ENCODE measurements at places on chromosomes 2 and 18. TPM values are rescaled to one million over a fixed set of nuclear protein-coding genes. Genes with fewer than 3 reads are reported as not detected.

GRCh38 chr2:12759248-12759647 lies 42.5 kb downstream of the TRIB2 start:
- DNase-seq = no peak

- DNase-seq = no peak
Observed at GRCh38 chr2:128797937-128798336, 479.3 kb upstream of the HS6ST1 start.

DNA sequence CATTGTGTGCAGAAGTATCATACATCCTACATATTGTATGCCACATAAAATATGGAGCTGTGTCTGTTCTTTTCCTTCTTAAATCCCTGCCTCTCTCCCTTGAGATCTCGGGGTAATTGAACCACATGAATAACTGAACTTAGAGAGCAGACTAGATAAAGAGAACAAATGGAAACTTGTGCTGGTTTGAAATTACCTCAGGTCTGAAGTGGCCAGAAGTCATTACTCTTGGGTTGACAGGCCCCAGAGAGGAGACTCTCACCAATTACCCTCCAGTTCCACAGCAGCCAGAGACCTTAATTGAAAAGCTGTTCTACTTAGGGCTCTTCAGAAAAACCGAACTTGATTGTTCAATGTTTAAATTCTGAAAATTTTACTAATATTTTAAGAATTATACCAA lies 5.0 kb upstream of the ADAM17 start:
- no peak for DNase-seq

- no peak for DNase-seq
Observed at GRCh38 chr2:215367662-215368492, 56.0 kb downstream of the ATIC start.

- no peak for DNase-seq
Observed at GRCh38 chr2:107094450-107094986, 208.6 kb upstream of the ST6GAL2 start.

DNA sequence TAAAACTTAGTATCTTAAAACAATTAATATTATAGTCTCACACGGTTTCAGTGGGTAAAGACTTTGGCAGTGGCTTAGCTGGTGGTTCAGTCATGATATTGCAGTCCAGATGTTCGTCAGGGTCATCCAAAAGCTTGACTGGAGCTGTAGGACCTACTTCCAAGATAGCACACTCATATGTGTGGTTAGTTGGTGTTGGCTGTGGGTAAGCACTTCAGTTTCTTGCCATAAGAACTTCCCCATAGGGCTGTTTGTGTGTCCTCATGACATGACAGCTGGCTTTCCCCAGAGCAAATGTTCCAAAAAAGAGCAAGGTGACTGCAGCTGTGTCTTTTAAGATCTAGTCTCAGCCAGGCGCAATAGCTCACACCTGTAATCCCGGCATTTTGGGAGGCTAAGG lies 48.5 kb upstream of the EPC2 start:
- no peak for DNase-seq

DNA sequence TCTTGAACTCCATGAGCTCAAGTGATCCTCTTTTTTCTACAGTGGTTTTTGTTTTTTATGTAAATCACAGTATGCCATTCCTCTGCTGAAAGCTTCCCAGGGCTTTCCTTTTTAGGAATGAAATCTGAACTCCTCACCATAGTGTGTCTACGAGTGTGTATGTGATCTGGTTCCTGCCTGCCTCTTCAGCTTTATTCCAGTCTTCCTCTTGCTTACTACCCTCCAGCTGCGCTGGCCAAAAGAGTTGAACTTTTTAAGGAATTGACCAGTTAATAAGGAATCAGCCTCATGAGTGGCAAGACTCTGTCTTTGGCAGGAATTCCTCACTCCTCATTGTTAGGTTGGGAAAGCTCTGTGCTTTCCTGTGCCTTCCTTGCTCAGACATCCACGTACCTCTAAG lies 4.0 kb downstream of the CCT7 start:
- no peak for DNase-seq

- no peak for DNase-seq
Observed at GRCh38 chr2:30287857-30288513, 56.7 kb downstream of the LBH start.

GRCh38 chr2:26461601-26462023 lies 16.3 kb downstream of the OTOF start:
- DNase-seq = no peak

- no peak for DNase-seq
Observed at GRCh38 chr2:63851691-63852311, 10.1 kb downstream of the UGP2 start.

DNA sequence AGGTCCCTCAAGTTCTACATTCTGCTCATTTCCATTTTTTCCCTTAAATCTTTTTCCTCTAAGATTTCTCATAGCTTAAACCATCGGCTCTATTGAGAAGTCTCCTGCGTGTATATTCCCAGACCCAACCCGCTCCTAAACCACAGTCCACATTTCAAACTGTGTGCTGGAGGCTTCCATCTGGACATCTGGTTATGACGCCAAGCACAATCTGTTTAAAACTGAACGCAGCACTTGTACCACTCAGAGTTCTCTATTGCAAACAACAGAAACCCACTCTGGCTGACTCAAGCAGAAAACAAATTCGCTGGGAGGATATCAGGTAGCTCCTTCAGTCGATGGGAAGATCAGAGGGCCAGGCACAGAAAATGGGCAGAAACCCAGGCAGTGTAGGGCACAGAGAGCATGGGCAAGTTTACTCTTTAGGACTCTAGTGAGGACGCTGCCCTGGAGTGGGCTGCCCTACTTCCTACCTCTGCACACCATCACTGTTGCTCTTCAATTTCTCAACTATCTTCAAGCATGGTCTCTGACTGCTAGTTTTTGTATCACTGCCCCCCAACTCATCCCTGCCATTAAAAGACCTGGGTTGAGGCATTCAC lies 5.6 kb upstream of the EML4 start:
- DNase-seq = no peak

DNA sequence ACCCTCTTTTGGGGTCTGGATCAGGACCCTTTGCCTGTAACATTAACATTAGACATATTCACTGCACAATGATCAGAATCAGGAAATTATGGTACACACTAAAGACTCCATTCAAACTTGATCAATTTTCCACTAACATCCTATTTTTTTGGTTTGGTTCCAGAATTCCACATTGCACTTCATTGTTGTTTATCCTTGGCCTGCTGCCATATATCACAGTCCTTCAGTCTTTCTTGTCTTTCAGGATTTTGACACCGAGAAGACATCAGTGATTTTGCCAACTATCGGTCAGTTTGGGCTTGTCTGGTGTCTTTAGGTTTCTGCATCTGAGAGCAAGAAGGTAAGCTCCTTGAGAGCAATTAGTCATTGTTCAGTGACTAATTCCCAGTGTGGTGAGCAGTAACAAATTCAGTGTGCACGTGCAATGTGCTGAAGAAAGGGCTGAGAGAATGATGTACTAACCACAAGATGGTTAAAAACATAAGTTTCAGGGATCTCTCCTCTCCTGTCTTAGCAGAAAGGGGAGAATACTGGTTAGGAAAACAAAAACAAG lies 23.5 kb downstream of the MARCHF4 start:
- no peak for DNase-seq

DNA sequence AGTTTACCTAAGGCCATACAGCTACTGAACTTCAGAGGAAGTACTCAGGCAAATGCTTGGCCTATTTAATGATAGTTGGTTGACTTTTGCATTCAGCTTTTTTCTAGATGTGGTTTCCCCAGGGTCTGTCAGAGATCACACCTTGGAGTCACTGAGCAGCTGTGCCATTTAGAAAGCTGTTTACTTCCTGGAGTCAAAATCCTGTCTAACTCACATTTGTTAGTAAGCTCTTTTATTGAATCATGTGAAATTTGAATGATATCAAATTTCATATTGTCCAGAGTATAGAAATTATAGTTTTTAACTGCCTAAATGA lies 7.6 kb upstream of the TRIB2 start:
- DNase-seq = no peak

DNA sequence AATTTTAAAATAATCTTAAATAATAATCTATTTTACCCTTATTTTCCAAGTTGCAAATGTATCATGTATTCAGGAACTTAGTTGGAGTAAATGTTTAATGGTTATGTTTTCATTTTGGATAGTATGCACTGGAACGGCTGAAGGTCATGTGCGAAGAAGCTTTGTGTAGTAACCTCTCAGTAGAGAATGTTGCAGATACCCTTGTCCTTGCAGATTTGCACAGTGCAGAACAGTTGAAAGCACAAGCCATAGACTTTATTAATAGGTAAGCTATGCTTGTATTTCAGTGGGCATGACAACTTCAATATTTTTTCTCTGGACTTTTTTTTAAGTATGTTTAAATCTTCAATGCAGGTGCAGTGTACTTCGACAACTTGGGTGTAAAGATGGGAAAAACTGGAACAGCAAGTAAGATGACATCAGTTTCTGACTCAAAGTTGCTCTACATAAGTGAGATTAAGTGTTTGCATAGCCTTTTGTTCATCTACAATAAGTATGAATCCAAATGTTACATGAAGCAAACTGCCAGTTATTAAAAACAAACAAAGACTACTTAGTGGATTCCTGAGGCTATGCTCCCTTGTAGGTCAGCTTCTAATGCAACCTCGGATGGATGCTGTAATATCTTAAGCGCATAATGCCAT lies 63.1 kb downstream of the SPOPL start:
- no peak for DNase-seq

DNA sequence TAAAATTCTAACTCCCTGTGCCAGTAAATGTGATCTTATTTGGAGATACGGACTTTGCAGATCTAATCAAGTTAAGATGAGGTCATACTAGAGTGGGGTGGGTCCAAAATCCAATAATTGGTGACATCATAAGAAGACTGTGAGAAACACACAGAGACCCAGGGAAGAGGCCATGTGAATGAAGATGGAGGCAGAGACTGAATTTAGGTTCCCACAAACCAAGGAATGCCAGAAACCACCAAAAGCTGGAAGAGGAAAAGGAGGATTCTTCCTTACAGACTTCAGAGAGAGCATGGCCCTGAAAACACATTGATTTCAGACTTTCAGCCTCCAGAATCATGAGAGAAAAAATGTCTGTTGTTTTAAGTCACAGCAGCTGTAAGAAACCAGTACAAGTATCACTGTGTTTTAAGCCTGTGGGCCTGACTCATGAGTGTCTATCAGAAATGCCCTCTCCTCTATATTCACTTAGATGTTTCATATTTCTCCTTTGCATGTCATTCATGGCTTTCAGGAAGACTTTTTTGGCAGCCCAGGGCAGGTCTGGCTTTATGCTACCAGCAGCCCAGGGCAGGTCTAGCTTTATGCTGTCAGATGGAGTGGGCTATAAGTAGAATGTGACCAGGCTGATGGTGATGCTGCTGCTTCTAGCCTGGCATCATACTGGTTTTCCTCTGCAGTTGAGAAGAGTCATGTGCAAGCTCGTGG lies 100.0 kb downstream of the SPOPL start:
- DNase-seq = no peak

DNA sequence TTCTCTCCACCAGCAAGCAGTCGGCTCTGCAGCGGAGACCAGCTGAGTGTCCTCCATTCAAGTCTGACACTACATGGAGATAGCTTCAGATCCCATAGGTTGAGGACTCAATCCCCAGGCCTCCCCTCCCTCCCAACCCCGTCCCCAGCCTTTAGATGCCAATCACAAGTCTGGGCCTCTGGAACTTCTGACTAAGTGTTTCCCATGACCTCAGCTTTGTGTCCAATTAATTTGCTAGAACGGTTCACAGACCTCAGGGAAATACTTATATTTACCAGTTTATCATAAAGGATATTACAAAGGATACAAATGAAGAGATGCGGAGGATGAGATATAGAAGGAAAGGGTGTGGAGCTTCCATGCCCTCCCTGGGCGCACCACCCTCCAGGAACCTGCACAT lies 77.4 kb downstream of the MERTK start:
- DNase-seq = no peak

- no peak for DNase-seq
Observed at GRCh38 chr2:194714541-194714940, 942.5 kb upstream of the SLC39A10 start.

GRCh38 chr18:34039201-34039600 lies 185.5 kb downstream of the NOL4 start:
- DNase-seq = no peak

DNA sequence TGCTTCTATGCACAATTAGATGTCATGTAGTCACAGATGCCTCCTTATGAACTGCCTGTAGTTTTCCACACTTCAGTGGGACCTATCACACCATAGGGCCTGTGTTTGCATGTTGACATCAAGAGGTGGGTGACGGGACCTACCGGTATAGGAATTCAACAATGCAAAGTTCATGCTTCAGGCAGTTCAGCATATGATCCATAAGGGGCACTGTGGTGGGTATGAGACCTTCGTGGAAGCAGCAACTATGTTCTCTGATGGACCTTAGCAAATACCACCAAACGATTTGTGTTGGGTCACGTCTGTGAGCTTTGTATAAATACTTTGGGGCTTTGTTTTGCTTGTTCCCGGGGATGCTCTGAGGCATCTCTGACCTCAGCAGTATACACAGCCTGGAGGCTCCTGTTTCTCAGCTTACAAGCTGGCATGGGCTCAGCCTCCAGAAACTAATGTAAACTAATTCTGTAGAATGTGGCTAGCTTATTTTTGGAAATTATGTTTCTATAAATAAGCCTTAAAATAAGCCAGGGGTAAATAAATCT lies 111.6 kb downstream of the DTNA start:
- no peak for DNase-seq

DNA sequence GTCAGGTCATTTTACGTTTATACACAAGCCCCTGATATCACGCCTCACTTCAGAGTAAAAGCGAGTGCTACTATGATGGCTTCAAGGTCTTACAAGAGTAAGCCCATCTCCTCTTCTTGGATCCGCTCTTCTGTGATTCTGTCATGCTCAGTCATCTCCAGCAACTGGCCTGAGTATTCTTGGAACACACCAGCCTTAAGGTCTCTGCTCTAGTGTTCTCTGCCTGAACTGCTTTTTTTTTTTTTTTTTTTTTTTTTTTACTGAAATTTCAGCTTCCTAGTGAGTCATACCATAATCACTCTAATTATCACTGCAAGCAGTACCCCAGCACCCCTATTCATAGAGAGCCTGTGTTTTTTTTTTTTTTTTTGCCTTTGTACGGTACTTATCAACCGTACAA lies 1228.9 kb downstream of the CNTNAP5 start:
- DNase-seq = no peak

DNA sequence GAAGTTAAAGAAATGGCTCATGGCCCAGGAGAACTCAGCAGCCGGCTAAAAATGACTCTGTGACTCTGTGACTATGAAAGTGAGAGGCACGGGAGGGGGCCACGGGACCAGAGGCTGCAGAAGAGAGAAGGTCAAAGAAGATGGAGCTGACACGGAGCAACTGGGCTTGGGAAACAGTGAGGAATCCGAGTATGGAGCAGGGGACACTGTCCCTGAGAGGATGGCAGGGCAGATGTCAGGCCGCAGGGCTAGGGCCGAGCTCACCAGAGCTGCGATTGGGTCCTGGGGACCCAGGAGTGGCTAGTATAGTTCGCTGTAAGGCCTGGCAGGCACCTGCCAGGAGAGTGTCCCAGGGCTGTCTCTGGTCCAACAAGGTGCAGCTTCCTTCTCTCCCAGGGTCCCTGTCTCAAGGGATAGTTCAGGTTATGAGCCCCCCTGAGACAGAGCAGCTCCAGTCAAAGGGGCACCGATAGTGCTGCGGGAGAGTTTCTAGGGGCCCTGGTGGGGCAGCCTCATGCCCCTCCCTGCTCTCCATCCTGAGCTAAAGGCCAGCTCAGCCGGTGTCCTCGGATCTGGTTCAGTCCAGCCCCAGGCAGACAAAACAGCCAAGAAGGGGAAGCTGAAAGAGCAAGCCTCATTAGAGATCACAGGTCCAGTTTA lies 42.7 kb downstream of the CIB4 start:
- DNase-seq = no peak

The PLGLB2 gene
- 7.3 TPM for total RNA-seq

The GALNT3 gene
- total RNA-seq = 2.5 TPM

The MPP4 gene
- total RNA-seq = 0.45 TPM

The EFHD1 gene
- 1.00 TPM for total RNA-seq

The C2orf49 gene
- 24.3 TPM for total RNA-seq

The COBLL1 gene
- 32.2 TPM for total RNA-seq

The GALR1 gene
- 1.4 TPM for total RNA-seq

The OSBPL6 gene
- total RNA-seq = 15.9 TPM

All from cerebellum (tissue), 4 donors.